Stimulated activated CD8-positive, alpha-beta memory T cell treated with anti-CD3 and anti-CD28 coated beads, Interleukin-2, amount 100 ng/mL, for 48 hours (primary cell): ENCODE measurements at places on chromosomes 6 and 20.

DNA sequence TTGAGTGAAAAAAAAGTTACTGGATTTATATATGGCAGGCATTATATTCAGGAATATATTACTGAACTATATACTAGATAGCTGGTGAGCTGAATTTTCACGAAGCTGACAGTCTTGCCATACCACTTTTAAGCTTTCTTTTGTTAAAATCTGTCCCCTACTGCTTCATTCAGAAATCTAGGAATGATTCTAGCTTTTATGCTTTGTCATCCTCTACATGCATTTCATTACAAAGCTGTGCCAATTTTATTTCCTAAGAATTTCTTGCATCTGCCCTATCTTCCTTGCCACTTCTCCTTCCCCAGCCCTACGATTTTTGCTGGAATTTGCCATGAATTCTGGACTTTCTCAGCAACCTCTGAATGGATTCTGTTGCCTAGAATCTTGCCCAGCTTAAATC is 158.5 kb upstream of the ADGRB3 start:
- no peak for DNase-seq

GRCh38 chr6:97963193-97963592 is 680.2 kb upstream of the MMS22L start:
- DNase-seq = no peak

- no peak for DNase-seq
Observed at GRCh38 chr6:111057074-111057752, 30.1 kb upstream of the SLC16A10 start.

DNA sequence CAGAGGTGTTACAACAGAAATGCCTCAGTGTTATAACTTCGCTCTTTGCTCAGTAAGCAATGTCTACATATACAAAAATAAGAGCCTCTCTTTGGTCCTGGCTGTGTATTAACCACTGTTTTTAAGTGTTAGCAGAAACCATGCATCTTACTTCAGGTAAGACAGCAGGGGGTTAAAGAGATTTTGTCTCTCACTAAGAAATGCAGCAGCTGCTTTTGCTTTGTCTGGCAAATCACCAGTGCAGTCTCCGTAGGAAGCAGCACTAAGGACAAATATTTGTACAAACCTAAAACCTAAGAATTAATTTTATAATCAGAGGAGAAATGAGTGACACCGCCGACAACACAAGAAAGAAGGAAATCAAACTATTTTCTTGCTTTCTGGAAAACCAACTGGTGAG is 758 bp downstream of the SMIM28 start:
- DNase-seq = no peak

DNA sequence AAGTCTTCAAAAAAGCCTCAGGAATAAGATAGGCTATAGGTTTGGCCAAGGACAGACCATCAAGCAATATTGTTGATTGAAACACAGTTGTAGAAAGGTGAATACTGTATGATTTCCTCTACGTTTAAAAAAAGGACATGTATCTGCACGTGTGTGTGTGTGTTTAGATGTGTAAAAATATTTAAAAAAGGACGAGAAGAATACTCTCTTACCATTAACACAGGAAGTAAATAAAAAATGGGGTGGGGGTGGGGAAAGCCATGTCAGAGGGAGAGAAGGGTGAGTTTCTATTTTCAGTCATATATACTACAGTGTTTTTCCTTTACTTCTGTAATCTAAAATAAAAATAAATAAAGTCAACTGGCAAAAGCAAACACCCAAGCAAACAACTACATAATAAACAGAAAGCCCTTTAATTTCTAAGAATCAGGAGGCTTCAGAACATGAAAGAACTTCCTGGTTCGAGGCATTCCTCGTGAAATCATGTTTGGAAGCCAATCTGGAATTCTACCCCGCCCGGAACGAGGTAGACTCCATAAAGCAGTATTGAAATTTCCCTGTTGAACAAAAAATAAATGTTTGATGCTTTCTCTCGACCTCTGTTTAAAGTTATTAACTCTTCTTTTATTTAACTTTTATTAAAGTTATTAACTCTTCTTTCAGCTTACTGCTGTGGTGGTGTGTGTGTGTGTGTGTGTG is 158.1 kb upstream of the ZNF217 start:
- no peak for DNase-seq

DNA sequence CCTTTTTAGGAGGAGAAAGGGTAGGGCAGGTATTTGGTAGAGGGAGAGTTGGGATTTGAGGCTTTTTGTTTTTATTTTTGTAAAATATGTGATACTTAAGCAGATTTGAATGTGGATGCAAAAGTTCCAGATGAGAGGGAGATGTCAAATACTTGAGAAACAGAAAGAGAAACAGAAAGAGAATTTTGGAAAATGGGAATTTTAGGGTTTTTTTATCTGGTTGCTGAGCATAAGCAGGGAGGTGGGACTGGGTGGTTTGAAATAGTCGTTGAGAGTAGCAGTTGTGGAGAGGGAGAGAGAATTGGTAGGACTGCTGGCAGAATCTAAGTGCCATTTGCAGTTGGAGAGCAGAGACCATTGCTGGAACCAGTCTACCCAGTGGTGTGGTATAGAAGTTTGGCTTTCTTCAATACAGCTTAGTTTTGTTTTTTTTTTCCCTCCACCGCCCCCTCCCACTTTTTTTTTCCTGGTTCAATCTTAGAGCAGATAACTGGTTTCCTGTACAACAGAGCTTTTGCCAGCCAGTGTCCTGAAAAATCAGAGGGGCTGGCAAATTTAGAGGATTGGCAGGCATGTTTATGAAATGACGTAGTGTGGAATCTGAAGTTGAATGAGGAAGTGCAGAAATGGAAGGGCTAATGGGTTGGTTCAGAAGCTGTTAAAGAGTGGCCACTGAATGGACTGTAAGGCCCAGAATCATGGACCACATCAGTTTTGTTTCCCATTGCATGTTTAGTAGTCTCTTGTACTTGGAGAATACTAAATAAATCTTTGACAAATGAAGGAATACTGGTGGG is 68.7 kb downstream of the ATRN start:
- DNase-seq = no peak
